ENCODE measurements at places on chromosomes 7 and 10.

DNA sequence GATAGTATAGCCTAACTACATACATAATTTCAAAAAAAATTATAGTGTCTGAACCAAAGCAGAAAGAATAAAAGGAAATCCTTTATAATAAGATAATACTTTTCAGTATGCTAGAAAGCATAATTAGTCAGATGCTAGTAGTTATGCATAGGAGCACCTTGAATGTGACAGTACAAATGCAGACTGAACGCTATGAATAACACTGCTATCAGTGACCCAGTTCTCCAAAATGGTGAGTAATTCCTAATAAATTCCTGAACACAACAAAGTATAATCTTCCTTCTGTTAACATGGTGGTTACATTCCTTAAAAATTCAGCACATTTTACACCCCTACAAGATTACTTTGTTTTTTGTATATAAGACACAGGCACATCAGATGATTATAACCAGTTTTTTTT lies 1.2 kb upstream of the CHPF2 start:
- no peak for DNase-seq

DNA sequence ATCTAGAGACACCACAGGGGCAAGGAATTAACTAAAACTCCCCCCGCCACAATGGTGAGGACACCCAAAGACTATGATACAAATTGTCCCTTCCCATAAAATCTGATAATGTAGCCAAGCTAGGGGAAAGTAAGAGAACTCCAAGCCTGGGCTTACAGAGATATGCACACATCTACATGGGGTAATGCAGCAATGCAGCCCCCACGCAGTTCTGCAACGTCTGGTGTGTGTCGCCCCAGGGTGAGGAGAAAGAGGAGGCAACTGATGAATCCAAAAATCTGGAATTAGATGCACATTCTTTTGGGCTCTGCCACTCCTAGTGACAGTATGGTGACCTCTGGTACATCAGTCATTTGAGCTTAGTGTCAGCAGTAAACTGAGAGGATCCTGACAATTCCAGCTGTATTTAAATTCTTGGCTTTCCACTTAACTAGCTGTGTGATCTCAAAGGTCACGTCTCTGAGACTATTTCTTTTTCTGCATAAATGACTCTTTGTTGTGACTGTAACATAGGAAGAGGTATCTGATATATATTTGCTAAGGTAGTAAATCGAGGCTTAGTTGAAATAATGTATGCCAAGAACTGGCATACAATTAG lies 51.5 kb downstream of the PIP4K2A start:
- DNase-seq: no peak

- no peak for DNase-seq
These were observed 60.4 kb downstream of the C10orf105 start for GRCh38 chr10:71659111-71659634.

DNA sequence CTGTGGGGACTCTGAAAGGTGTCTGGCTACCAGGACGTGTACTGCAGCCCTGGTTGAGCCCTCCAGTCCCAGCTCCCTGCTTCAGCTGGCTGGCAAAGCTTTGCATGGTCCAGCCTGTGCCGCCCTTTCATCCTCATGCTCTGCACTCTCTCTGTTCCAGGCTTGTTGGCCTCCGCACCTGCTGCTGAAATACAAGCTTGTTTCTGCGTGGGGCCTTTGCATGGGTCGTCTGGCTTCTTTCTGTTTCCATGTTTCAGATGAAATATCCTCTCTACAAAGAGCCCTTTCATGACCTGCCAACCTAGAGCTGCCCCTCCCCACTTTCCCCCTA lies 45.9 kb downstream of the TSPAN15 start:
- DNase-seq: no peak

- DNase-seq: no peak
These were observed 337.0 kb upstream of the PRKCQ start for GRCh38 chr10:6917125-6917524.

- DNase-seq: no peak
These were observed 354.6 kb downstream of the PHF14 start for GRCh38 chr7:11328309-11328708.

GRCh38 chr10:3761904-3762303 lies 23.1 kb downstream of the KLF6 start:
- DNase-seq: no peak

DNA sequence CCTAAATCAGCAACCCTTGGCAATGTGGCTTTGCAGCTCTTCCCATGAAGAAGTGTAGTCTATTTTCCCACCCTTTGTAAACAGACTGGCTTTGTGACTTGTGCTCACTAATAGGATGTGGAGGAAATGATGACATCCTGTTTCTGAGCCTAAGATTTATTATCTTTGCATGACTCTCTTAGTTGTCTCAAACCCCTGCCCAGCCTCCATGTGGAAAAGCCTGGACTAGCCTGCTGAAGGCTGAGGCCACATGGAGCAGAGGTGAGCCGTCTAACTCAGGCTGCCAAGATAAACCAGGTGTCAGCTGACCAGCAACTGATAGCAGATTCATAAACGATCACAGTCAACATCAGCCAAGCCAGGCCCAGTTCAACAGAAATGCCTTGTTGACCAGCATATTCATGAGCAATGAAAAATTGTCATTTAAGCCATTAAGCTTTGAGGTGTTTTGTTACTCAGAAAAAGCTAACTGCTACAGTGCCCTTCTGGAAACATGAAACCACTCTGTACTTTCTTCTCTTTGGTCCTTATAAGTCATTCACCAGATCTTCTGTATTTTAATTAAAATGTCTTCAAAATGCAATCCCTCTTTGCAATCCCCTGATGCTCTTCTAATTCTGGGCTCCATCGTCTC lies 586.3 kb upstream of the ANKRD30A start:
- no peak for DNase-seq

DNA sequence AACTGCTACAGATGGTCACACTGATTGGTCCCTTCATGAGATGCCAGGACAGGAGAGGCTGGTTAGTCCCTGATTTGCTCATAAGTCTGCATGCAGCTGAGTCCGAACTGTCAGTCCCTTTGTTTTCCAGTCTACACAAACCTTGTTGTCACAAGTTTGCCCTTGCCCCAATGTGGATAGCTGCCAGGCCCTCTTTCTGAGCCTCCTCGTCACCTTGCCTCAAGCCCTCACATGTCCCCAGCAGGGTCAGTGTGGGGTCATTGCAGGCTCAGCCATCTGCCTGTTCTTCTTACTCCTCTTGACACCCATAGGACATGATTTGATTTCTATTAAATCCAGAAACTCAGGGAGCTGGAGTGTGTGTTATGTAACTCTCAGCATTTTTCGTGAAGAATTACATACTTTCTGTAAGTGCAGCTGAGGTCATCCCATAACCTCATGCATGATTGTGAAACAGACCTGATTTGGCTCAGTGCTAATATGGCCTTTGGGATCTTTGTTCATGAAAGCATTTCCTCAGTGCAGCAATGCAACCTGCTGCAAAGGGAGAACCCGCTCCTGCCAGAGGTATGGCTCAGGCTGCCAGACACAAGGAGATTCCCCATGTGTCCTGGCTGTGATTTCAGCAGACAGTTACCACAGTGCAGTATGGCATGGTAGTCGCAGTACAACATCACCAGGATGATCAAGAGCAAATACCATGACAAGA lies 70.0 kb upstream of the ZMIZ2 start:
- no peak for DNase-seq

GRCh38 chr10:119443970-119444660 lies 98.4 kb downstream of the RGS10 start:
- DNase-seq: no peak

- DNase-seq: no peak
These were observed 135.7 kb upstream of the MGMT start for GRCh38 chr10:129331207-129331838.

- DNase-seq: no peak
These were observed 400.5 kb downstream of the IPMK start for GRCh38 chr10:57867241-57867640.

- no peak for DNase-seq
These were observed 66.5 kb downstream of the ANK3 start for GRCh38 chr10:60323162-60323561.

DNA sequence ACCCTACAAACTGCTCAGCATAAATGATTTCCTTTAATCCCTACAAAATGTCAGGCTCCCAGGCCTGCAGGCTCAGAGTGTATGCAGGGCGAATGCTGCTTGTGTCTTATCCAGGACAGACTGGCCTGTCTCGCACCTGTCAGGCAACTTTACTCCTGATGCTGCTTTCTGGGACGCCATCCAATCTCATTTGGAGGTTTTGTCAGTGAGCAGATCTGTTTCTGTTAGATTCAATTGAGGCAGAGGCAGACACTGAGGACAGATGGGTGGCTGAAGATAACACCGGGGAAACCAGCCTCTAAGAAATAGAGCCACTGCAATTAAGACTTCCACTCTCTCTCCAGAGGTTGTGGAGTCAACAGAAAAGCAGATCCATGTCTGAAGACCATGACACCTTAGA lies 115.6 kb downstream of the DPP6 start:
- DNase-seq: no peak

DNA sequence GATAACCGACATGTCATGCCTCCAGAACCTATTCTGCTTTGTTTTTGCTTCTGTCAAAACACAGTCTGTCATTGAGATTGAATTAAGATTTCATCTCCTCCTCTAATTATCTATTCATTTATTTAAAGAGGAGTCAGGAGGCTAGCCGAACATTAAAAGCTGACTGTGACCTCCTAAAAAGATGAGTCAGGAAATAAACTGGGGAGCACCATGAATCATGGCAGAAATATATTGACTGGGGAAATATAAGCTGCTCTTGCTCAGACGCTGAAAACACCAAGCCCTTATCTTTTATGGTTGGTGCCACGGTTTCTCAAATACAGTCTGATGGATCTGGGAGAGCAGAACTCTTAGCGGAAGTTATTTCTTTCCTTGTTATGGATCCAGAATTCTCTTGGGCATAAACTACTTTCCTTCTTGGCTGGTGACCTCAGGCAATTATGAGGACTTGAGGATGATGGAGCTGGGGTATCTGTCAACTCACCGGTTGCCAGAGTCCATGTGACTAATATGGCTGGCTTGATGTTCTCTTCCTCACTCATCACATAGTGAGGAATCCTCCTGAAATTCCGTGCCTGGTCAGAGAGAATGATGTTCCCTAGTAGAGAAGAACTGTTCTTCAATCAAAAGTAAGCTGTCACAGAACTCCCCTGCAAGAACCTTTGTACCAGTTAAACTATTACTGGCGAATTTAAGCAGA lies 307.6 kb upstream of the PHYHIPL start:
- DNase-seq: no peak

DNA sequence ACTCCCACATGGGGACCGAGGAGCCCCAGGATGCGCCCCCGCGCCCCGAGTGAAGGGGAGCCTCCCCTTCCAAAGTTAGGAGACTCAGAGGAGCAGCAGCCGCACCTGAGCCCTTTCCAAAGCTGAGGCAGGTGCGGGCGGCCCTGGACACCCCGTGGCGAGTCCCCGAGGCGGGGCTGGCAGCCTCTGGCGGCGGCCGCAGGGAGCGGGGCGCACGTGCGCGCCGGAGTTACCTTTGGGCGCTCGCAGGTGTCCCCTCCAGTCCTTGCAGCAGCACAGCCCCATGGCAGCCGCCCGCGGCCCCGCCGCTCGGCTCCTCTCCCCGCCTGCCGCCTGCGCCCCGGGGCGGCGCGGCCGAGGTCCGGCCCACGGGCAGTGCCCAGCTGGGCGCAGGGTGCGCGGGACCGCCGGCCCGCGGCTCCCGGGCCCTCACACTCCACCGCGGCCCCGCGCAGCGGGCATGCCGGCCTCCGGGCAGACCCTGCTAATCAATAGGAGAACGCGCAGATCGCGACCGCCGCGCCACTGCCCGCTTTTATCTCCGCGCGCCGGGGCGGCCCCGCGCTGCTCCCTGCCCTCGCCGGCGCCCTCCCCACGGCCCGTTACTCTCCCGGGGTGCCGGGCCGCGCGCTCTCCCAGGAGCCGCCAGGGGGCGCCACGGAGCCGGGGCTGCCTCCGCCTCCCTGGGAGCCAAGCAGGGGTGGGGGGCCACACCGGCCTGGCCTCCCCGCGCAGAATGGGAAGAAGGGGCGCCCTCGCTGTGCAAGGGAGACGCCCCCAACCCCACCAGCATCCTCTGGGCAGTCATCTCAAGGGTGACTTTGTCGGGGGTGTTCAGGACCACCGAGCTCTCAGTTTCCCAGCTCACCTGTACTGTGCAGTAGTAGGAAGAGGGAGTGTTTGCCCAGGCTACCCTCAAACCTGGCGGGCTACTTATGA lies 80.8 kb downstream of the ARHGAP22 start:
- no peak for DNase-seq

DNA sequence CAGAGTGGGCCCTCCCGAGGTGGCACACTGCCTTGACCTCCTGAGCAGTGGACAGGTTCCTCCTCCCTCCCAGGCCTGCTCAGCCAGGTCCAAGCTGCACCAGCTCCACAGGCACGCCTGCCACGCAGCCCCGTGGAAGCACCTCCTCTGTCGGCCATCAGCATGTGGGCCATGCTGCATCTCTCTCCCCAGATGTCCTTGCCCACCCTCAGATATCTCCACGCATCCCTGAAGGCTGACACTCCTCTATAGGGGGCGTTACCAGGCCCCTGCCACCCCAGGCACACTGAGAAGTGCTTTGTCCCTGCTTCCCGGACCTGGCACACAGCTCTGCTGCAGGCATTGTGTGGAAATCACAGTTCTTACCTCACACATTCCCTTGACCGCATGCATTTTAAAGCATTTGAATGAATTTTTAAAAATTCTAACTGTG lies 598.5 kb downstream of the SDK1 start:
- no peak for DNase-seq

- no peak for DNase-seq
These were observed 4.7 kb upstream of the NOS3 start for GRCh38 chr7:150986099-150986512.

DNA sequence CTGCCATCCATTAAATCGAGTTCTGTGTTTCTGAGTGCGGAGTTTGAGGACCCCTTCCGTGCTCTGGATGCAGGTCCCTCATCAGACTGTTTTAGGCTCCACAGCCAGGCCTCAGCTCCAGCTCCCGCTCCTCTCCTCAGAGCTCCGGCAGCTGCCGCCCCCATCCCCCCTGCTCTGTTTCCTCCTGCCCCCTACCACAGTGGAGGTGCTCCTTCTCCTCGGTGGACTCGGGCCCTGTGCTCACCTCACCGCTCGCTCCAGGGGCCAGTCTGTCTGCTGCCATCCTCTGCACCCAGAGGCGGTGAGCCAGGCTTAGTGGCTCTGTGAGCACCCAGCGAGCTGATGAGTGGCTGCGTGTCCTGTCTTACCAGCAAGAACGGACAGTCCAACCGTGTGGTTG lies 21.4 kb upstream of the PRKAR1B start:
- DNase-seq: no peak

DNA sequence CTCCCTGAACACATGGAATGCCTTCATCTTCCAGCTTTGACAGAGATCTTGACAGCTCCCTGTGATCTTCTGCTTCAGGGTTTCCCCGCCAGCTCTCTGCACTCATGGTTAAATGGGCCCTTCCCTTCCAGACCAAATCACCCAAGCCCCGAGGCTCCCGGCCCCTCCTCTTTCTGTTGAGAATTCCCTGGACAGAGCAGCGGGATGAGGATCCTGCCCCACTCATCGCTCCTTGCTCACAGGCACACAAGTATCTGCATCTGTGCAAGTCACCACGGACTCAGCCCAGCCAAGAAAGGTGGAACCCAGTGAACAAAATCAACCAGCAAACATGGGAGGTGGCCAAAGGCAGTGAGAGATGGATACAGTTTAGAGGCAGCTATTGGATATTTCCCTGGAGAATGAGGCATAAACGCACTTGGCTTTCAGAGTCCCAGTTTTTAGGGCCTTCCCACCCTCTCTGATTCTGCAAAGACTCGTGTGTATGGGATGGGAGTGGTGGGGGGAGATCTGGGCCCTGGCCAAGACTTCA lies 37.7 kb upstream of the CXCL12 start:
- no peak for DNase-seq
